ENCODE measurements at places on chromosomes 3 and 15. TPM values are rescaled to one million over a fixed set of nuclear protein-coding genes. Genes with fewer than 3 reads are reported as not detected.

- no peak for DNase-seq
Observed at GRCh38 chr15:74399100-74399499, 31.7 kb upstream of the CYP11A1 start.

GRCh38 chr15:93093765-93094164 lies 4.8 kb upstream of the RGMA start:
- DNase-seq: no peak

- no peak for DNase-seq
Observed at GRCh38 chr3:160874736-160875135, 118.7 kb downstream of the PPM1L start.

- DNase-seq: no peak
Observed at GRCh38 chr3:142175478-142175877, 26.1 kb upstream of the TFDP2 start.

- DNase-seq: no peak
Observed at GRCh38 chr3:11522953-11523571, 120.7 kb downstream of the VGLL4 start.

- DNase-seq: no peak
Observed at GRCh38 chr15:62469874-62470688, 305.0 kb upstream of the C2CD4B start.

- no peak for DNase-seq
Observed at GRCh38 chr3:134360046-134360445, 14.2 kb downstream of the AMOTL2 start.

DNA sequence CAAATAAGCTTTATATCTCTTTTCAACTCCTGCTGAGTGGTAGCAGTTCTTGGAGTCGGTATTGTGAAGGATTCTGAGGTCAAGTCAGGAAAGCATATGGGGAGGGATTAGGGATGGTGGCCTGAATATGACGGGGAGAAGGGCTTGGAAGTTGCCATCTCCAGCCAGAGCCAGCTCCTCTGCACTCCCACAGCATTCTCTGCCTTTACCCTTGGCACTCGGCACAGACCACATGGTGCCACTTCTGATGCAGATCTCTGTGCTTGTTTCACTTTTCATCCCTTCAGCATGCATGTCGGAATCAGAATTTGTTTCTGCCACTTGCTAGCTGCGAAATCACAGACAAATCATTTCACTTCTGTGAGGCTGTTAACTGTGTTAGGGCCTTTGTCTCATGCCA lies 52.5 kb downstream of the RAB11A start:
- no peak for DNase-seq

GRCh38 chr3:177185035-177185574 lies 12.2 kb downstream of the TBL1XR1 start:
- DNase-seq: no peak

DNA sequence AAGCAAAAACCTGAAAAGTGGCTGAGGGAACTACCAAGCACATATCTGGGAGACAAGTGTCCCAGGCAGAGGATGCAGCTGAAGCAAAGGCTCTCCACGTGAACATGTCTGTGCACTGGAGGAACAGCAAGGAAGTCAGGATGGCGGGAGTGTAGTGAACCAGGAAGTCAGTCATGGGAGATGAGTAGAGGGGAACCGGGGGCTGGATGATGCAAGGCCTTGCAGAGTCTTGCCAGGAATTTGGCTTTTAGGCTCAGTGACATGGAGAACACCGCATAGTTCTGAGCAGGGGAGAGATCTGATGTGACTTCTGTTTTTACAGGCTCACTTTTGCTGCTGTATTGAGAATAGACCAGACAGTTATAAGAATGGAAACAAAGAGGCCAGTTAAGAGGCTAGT lies 19.0 kb downstream of the C2CD4A start:
- no peak for DNase-seq

GRCh38 chr15:76460871-76461270 lies 124.3 kb downstream of the ISL2 start:
- no peak for DNase-seq

DNA sequence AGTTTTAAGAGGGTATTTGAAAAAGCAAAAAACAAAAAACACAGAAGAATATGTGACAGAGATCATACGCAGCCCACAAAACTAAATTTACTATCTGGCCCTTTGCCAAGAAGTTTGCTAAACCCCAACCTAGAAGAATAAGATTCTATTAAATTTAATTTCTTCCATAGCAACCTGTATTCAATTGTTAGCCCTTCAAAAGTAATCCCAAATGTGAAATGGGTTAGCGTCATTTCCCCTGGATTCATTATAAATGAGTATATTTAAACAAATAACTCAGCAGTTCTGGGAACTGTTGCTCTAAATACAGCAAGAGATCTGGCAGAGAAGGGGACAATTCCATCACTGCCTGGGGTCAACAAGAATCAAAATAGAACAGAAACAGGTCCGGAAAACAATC lies 56.8 kb downstream of the CERS3 start:
- no peak for DNase-seq

GRCh38 chr3:64685331-64685799 lies 2.4 kb downstream of the ADAMTS9 start:
- no peak for DNase-seq

- DNase-seq: no peak
Observed at GRCh38 chr3:71087143-71088018, 496.1 kb downstream of the FOXP1 start.

DNA sequence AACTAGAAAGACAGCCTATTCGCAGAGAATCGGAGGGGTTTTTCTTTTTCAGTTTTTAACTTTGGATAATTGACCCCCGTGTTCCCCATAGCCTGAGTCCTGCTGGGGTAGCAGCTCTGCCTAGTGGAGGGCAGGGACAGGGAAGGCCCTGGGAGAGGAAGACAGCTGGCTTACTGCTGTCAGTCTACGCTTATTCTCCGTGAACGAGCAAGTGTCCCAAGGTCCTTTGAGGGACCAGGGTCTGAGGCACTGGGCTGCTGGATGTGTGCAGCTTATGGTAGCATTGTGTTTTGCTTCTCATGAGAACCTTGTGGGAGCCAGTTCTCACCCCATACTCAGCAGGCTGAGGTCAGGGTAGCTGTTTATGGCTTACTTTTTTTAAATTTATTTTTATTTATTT lies 3.0 kb downstream of the LIMD1 start:
- DNase-seq: no peak

DNA sequence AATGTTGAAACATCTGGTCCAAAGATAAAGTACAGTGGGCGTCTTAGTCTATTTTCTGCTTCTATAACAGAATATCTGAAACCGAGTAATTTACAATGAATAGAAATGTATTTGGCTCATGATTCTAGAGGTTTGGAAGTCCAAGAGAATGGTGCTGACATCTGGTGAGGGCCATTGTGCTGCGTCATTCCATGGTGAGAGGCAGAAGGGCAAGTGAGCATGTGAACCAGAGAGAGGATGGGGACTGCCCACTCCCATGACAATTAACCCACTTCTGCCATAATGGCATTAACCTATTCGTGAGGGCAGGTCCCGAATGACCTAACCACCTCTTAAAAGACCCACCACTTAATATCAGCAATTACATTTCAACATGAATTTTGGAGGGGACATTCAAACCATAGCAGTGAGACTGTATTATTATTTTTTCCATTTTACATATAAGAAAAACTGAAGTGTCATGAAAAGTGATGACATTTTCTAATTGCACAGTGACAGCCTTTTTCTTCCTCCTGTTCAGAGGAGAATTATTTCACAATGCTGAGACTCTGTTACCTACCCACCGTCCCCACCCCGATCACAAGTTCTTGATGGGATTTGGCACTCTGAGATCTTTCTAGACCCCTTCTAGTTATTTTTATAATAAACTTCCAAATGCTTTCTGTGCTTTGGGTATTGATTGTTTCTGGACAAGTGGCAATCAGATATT lies 238.8 kb downstream of the RPLP1 start:
- no peak for DNase-seq

- peak; percentile 89 for DNase-seq
Observed at GRCh38 chr3:170869645-170870593, at the start of gene RPL22L1. Gene RPL22L1, minus strand, starts transcription at chr3:170870195. Its CDS starts 28 bp downstream, at chr3:170870167.

GRCh38 chr3:155852341-155852740 lies 1.9 kb downstream of the SLC33A1 start:
- no peak for DNase-seq

DNA sequence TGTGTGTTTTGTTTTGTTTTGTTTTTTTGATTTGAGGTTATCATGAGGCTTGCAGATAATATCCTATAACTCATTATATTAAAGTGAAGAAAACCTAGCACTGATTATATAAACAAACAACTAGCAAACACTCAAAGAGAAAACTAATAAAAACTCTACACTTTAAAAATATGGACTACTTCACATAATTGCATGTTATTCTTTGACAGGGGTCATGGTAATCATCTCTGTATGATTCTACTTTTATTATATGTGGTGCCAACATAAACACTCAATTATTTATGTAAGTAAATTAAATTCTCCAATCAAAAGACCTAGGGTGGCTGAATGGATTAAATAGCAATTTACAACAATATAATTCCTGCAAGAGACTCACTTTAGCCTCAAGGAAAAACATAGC lies 44.6 kb upstream of the P3H2 start:
- no peak for DNase-seq

DNA sequence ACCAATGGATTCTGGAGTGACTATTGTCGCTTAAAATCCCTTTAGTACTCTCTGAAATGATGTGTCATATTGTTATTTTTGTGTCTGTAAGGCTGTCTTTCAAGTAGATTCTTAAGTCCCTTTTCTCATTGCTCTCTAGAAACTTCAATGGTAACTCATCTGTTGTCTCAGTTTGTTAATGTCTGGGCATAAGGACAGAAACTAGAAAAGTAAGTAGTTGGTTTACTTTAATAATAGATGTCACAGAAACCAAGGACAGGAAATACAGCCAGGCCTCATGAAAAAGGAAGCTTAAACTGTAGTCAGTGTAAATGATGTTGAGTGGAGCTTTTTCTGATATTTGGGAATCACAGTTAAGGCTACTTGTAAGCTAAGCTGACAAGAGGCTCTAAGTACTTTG lies 730.2 kb upstream of the DPPA4 start:
- DNase-seq: no peak

DNA sequence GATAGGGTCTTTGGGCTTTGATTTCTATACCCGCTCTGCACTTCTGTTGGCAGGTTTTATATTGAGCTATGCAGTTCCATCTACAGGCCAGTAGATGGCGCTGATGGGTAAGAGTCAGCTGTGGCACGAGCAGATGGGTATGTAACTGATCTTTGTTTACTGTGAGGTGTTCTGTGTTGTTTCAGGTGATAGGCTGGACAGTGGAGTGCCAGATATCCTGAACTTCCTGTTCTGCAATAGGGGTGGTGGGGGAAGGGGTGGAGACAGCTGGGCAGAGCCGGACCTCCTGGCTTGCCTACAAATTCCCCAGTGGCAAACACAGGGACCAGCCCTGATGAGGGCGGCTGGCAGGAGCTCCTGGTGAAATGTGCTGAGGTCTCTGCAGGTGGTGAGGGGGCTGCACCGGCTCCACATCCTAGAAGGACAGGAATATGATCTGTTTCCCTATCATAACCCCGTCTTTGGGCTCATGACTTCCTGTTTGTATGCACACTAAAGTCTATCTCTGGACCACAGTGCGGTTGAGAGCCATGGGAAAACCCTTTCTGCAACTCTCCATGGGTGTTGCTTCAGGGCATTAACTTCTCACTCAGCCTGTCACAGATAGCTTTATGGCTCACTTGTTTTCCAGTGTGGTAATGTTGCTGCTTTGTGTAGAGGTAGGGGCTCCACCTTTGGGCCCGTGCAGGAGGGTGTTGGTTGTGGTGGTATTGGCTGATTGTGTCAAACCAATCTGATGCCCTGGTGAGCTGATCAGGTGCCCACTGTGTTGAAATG lies 13.4 kb upstream of the FAM98B start:
- no peak for DNase-seq

DNA sequence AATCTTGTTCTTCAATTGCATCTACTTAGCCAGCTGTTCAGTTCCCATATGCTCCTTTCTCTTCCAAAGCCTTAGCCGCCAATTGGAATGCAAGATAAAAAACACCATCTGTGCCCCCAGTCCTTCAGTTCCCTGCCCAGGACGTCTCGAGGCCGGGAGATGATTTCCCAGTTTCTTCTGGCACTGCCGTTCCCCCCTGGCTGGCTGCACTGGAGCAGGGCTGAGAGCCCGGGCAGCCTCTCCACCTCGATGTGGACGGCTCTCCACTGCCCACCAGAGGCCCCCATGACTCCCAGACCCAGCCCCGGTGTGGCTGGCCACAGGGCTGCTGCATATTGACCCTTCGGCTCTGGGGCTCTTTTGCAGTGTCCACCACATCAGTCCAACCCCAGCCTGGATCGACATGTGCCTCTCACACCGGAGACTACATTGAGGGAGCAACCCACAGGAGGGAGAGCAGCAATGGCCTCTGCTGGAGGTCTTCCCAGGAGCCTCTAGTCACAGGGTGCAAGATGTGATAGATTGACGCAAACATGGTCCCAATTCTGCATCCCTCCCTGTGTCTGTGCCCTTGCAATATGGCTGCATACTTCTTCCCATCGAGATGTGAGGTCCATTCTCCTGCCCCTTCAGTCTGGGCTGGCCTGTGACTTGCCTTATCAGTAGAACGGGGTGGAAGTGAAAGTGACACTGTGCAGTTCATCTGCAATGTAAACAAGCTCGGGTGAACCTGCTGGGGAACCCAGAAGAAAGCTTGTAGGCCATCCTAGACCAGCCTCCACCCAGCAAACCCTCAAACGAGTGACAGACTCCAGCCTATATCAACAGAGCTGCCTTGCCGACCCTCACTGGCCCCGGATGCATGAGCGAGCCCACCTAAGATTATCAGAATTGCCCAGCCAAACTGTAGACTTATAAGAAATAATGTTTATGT lies 52.3 kb upstream of the PRR20G start:
- no peak for DNase-seq

SLC6A1 gene
- total RNA-seq: not detected

NR2E3 gene
- not detected for total RNA-seq

SAXO2 gene
- 15.2 TPM for total RNA-seq

SKOR1 gene
- 0.64 TPM for total RNA-seq

RBM5 gene
- 316 TPM for total RNA-seq

FBN1 gene
- total RNA-seq: 1.1 TPM

GDPGP1 gene
- 6.2 TPM for total RNA-seq

PTH1R gene
- not detected for total RNA-seq

THRB gene
- 0.31 TPM for total RNA-seq

EPHB3 gene
- total RNA-seq: 0.05 TPM

KCNH8 gene
- 1.3 TPM for total RNA-seq

All from activated B cell treated with CpG ODN at 0.5 μM for 24 hours (primary cell).